ENCODE measurements at places on chromosomes 11 and 22. TPM values are rescaled to one million over a fixed set of nuclear protein-coding genes. Genes with fewer than 3 reads are reported as not detected.

DNA sequence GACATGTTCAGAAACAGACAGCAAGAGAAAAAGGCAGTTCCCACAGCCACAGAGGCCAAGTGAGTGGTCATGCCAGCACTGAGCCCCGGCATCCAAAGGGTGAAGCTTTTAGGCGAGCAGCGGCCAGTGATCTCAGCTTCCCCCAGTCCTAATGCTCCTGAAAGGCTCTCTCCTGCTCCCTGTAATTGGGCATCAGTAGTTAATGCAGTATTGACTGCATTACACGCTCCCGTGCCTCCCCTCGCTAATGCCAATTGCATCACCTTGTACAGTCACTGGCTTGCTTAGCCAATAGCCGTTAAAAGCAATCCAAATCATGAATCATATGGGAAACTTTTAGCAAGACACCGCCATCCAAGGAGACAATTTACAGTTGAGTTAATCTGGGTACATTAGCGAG, 4.9 kb downstream of the LMO1 start:
- H3K4me1 ChIP-seq = peaks cover 4% of the 10 kb centered on the region
- H3K27ac ChIP-seq = no peak overlapping the region
- peaks cover 31% of the 10 kb centered on the region for H3K27me3 ChIP-seq
- H3K36me3 ChIP-seq = no peaks in the 10 kb centered on the region
- DNase-seq = no peak
- no peak overlapping the region for H3K4me3 ChIP-seq

DNA sequence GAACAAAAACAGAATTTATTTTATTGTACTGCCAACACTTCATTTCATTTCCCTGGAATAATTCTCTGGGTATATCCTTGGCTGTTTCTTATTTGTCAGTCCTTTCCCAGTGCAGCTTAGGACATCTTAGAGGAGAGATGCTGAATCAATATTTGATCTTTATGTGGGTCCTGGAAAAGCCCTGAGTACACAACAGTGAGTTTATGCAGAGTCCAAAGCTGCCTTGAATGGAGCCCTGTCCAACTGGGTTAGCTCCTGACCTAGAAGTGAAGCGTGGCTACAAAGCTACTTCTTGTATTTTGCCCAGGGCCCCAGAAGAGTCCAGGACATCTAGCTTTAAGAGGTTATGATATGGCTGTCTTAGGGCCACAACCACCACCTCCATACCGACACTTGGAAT, 378.0 kb upstream of the FAT3 start:
- H3K27ac ChIP-seq = no peak overlapping the region
- H3K36me3 ChIP-seq = no peaks in the 10 kb centered on the region
- H3K27me3 ChIP-seq = no peaks in the 10 kb centered on the region
- no peak for DNase-seq

DNA sequence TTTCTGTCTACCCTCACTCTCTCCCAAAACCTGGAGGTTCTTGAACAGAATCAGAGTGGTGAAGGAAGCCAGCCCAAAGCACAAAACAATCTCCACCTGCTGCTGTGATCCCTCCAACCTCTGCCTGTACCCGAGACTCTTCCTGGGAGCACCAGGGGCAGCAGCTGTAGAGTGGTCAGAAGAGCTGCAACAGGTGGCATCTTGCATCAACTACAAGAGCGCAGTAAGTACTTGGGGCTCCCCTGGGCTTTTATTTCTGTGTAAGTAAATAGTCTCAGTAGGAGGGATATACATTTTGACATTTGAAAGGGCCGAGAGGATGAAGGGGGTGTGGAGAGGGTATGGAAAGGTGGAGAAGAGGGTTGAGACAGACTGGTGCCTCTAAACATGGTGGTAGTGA, 8.3 kb upstream of the UBQLNL start:
- H3K4me1 ChIP-seq = no peaks in the 10 kb centered on the region
- H3K27ac ChIP-seq = no peak overlapping the region
- H3K4me3 ChIP-seq = no peak overlapping the region
- peaks cover 9% of the 10 kb centered on the region for H3K27me3 ChIP-seq

DNA sequence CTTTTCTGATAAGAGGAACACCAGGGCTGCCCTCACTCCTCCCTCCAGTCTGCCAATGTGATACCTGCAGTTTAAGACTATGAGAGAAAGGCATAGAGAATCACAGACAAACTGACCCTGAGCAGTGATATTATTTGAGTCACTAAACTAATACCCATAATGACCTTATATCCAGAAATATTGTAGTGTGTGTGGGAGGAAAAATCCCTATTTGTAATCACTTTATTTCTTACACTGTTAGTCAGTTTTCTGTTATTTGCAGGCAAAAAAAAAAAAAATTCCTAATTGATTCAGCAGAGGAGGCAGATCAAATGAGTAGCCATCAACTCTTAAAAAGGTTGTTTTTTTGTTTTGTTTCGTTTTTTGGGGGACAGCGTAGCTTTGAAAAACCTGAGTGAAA, 82.5 kb downstream of the MAML2 start:
- H3K4me3 ChIP-seq = no peak overlapping the region
- no peak for DNase-seq
- H3K27ac ChIP-seq = peak overlapping the region; percentile 93
- H3K27me3 ChIP-seq = no peaks in the 10 kb centered on the region
- H3K4me1 ChIP-seq = peaks cover 72% of the 10 kb centered on the region

GRCh38 chr11:69876013-69876412, 56.8 kb upstream of the FGF3 start:
- peak; percentile 31 for DNase-seq
- H3K36me3 ChIP-seq = no peaks in the 10 kb centered on the region
- no peak overlapping the region for H3K27ac ChIP-seq
- no peaks in the 10 kb centered on the region for H3K4me1 ChIP-seq

The OR8J1 gene
- not detected for total RNA-seq

- H3K4me3 ChIP-seq = no peak overlapping the region
- no peaks in the 10 kb centered on the region for H3K36me3 ChIP-seq
- H3K4me1 ChIP-seq = no peaks in the 10 kb centered on the region
- peaks cover 11% of the 10 kb centered on the region for H3K27me3 ChIP-seq
- no peak for DNase-seq
These were observed 21.1 kb upstream of the RDX start for GRCh38 chr11:110317516-110317932.

DNA sequence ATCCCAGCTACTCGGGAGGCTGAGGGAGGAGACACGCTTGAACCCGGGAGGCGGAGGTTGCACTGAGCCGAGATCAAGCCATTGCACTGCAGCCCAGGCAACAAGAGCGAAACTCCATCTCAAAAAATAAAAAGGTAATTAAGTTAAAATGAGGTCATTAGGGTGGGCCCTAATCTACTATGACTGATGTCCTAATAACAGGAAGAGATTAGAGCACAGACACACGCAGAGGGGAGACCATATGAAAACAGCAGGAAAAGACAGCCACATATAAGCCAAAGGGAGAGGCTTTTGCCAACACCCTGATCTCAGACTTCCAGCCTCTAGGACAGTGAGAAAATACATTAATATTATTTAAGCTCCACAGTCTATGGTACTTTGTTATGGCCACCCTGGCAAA, 17.3 kb downstream of the LARGE1 start:
- no peaks in the 10 kb centered on the region for H3K27me3 ChIP-seq
- no peak overlapping the region for H3K27ac ChIP-seq
- no peaks in the 10 kb centered on the region for H3K4me1 ChIP-seq
- H3K36me3 ChIP-seq = no peaks in the 10 kb centered on the region
- no peak for DNase-seq
- no peak overlapping the region for H3K4me3 ChIP-seq
